ENCODE measurements at places on chromosomes 12 and 14. TPM values are rescaled to one million over a fixed set of nuclear protein-coding genes. Genes with fewer than 3 reads are reported as not detected.

Gene NPFF
- not detected for total RNA-seq

Gene FAM90A1
- total RNA-seq: under 0.01 TPM

Gene TAS2R46
- 0.85 TPM for total RNA-seq

Gene CHST11
- total RNA-seq: 27.2 TPM

Gene CMA1
- total RNA-seq: not detected

Gene KLRD1
- total RNA-seq: 0.24 TPM

Gene GNPNAT1
- total RNA-seq: 58.2 TPM

Gene DLK1
- not detected for total RNA-seq

Gene ATP2A2
- total RNA-seq: 141 TPM

Gene CCDC197
- total RNA-seq: not detected

Gene SIRT4
- 0.96 TPM for total RNA-seq

Gene SLC4A8
- total RNA-seq: 0.48 TPM

Gene TMCC3
- total RNA-seq: 7.2 TPM

Gene C12orf42
- total RNA-seq: not detected
